ENCODE measurements at places on chromosomes 7 and 10. TPM values are rescaled to one million over a fixed set of nuclear protein-coding genes. Genes with fewer than 3 reads are reported as not detected.

Gene SAMD9L
- 6.9 TPM for total RNA-seq

Gene CDK14
- total RNA-seq = 26.8 TPM

GRCh38 chr10:57769298-57769697, 498.4 kb downstream of the IPMK start:
- H3K4me3 ChIP-seq = no peak overlapping the region
- H3K36me3 ChIP-seq = no peaks in the 10 kb centered on the region
- no peaks in the 10 kb centered on the region for H3K4me1 ChIP-seq

Gene PRTFDC1
- total RNA-seq = 2.6 TPM

Gene SLC26A5
- total RNA-seq = not detected

DNA sequence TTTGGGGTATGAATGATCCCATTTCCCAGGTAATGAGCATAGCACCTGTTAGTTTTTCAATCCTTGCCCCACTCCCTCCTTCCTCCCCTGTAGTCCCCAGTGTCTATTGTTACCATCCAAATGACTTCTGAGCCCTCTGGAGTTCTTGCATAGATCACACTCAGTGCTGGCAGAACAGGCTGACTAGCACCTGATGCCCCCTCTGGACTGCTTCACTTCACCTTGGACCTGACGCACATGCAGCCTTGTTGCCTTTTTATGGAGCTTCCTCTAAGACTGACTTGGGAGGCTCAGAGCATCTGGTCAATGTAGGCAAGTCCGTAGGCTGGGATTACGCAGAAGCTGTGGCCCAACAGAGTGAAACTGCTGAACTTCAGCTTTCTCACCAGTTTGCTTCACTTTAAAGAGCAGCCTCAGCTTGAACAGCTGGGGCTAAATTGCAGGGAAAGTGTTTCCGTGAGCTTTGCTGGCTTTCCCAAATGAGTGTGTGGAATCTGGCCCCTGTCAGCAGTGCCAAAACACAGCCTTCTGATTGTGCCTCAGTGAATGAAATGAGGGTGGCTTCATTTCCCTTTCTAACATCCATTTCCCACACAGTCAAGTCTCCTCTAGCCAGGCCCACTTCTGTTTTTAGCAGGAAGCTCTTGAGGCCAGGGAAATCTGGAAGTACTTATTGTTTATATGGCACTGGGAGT, 48.5 kb downstream of the NXPH1 start:
- H3K4me1 ChIP-seq = no peaks in the 10 kb centered on the region
- no peak overlapping the region for H3K27ac ChIP-seq
- H3K27me3 ChIP-seq = no peaks in the 10 kb centered on the region
- peak; percentile 13 for DNase-seq

GRCh38 chr7:106679153-106679931, 18.4 kb upstream of the CCDC71L start:
- H3K4me1 ChIP-seq = no peaks in the 10 kb centered on the region
- H3K27ac ChIP-seq = no peak overlapping the region
- DNase-seq = no peak

Gene AKR1D1
- total RNA-seq = not detected

DNA sequence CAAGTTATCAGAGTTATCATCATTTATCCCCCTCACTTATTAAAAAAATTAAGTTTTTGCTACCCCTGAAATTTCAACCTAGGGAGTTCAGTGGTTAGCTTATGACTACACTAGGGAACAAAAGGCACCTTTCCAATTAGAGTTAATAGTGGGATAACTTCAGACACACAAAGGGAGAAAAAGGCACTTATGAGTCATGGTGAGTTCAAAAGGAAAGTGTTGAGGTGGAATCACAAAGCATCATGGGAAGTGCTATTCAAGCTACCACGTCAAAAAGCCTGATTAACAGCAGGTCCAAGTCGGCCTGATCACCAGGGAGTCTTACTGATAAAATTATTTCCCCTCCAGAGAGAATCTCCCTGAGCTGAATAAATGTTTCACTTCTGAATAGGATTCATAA, 165.7 kb downstream of the C7orf25 start:
- H3K4me1 ChIP-seq = peaks cover 6% of the 10 kb centered on the region
- no peak overlapping the region for H3K27ac ChIP-seq
- no peak for DNase-seq
- H3K36me3 ChIP-seq = no peaks in the 10 kb centered on the region

Gene KCNMA1
- 2.4 TPM for total RNA-seq

Measured in heart right ventricle (tissue), 16 donors.